ENCODE measurements at places on chromosomes 1 and 21. TPM values are rescaled to one million over a fixed set of nuclear protein-coding genes. Genes with fewer than 3 reads are reported as not detected.

PLPPR5 gene
- total RNA-seq: not detected

- H3K4me3 ChIP-seq: no peak overlapping the region
- no peaks in the 10 kb centered on the region for H3K36me3 ChIP-seq
Observed at GRCh38 chr1:226603858-226604559, 55.4 kb downstream of the STUM start.

GRCh38 chr1:110555807-110556470, 37.0 kb upstream of the KCNA10 start:
- peaks cover 5% of the 10 kb centered on the region for H3K27me3 ChIP-seq
- no peak overlapping the region for H3K4me3 ChIP-seq
- no peak for DNase-seq
- no peak overlapping the region for H3K27ac ChIP-seq

SMIM11 gene
- 17.1 TPM for total RNA-seq

DNA sequence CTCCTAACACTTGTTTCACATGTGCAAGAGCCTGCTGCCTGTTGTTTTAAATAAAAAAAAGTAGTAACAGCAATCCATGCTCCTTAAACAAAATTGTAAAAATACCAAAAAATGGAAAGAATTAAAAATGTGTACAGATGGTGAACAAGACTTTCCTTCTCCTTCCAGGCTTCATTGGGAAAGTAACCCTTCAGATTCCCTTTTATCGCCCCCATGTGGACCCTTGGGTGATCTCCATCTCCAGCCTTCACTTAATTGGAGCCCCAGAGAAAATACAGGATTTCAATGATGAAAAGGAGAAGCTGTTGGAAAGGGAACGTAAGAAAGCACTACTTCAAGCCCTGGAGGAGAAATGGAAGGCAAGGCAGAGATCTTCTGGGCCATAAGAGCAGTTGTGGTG, 14.2 kb downstream of the VPS13D start:
- H3K36me3 ChIP-seq: no peaks in the 10 kb centered on the region
- DNase-seq: no peak
- no peaks in the 10 kb centered on the region for H3K27me3 ChIP-seq
- H3K4me1 ChIP-seq: no peaks in the 10 kb centered on the region
- H3K27ac ChIP-seq: no peak overlapping the region
- H3K4me3 ChIP-seq: no peak overlapping the region

- H3K27ac ChIP-seq: no peak overlapping the region
- H3K36me3 ChIP-seq: no peaks in the 10 kb centered on the region
- DNase-seq: no peak
- H3K27me3 ChIP-seq: no peaks in the 10 kb centered on the region
- no peaks in the 10 kb centered on the region for H3K4me1 ChIP-seq
Observed at GRCh38 chr21:31092832-31093625, 54.8 kb upstream of the KRTAP19-8 start.

DNA sequence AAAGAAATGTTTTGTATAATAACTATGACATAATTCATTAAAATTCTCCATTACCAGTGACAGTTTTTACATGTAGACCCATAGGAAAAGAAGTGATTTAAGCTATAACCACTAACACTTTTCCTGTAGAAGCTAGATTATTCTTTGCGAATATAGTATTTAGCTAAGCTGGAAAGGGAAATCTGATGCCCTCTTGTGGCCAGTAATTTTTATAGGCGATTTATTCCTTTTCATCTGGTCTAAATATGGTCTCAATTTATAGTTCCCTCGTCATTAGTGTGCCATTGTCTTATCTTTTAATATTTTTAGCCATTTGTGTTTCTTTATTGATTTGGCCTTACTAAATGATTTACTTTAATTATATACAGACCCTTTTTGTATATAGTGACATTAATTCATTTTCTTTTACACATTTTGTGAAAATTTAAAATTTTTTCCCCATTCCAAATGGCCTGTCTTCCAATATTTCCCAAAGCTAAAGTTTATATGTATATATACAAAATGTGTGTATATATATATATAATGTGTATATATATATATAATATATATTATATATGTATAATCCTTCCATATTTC, 26.7 kb downstream of the BTG3 start:
- no peak overlapping the region for H3K27ac ChIP-seq
- H3K4me1 ChIP-seq: no peaks in the 10 kb centered on the region
- H3K36me3 ChIP-seq: no peaks in the 10 kb centered on the region
- H3K27me3 ChIP-seq: no peaks in the 10 kb centered on the region
- DNase-seq: peak; percentile 15

GRCh38 chr1:200535605-200536004, 84.9 kb downstream of the KIF14 start:
- H3K36me3 ChIP-seq: no peaks in the 10 kb centered on the region
- no peaks in the 10 kb centered on the region for H3K27me3 ChIP-seq
- H3K4me3 ChIP-seq: no peak overlapping the region
- no peaks in the 10 kb centered on the region for H3K4me1 ChIP-seq
- peak; percentile 35 for DNase-seq
- no peak overlapping the region for H3K27ac ChIP-seq

AADACL4 gene
- total RNA-seq: not detected

UCK2 gene
- 91.2 TPM for total RNA-seq

LORICRIN gene
- total RNA-seq: not detected

- no peak overlapping the region for H3K4me3 ChIP-seq
- peaks cover 69% of the 10 kb centered on the region for H3K4me1 ChIP-seq
- no peaks in the 10 kb centered on the region for H3K27me3 ChIP-seq
- H3K27ac ChIP-seq: peak overlapping the region; percentile 66
Observed at GRCh38 chr1:46183079-46183847, 7.0 kb upstream of the P3R3URF start.

DNA sequence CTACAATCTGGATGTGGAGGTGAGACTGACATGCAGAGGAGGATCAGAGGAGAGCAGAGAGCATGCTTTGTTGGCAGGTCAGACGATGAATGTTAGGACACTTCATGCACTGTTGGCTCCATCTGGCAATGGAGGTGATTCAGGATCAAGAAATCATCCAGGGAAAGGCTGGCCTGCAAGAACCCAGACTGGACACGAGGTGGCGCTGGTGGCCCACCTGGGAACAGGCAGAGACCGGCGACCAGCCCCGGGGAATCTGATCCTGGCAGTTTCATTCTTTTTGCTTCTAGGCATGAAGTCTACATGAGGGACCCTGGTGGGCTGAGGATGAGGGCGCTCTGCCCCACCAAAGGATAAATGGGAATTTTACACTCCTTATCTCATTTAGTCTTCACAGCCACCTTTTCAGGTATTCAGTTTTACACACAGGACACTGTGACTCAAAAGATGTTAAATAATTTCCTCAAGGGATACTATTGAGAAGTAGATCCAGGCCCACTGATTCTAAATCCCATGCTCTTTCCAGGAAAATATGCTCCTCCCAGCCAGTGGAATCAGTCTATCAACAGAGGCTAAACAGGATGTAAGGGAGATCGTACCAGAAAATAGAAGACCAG, 26.2 kb upstream of the SCMH1 start:
- no peaks in the 10 kb centered on the region for H3K4me1 ChIP-seq
- no peak overlapping the region for H3K4me3 ChIP-seq
- no peaks in the 10 kb centered on the region for H3K27me3 ChIP-seq
- peak overlapping the region; percentile 44 for H3K27ac ChIP-seq
- H3K36me3 ChIP-seq: no peaks in the 10 kb centered on the region
- DNase-seq: peak; percentile 63

ADORA3 gene
- total RNA-seq: not detected

CFHR4 gene
- not detected for total RNA-seq

GRCh38 chr1:185069202-185069772, 23.9 kb downstream of the RNF2 start:
- H3K36me3 ChIP-seq: no peaks in the 10 kb centered on the region
- no peaks in the 10 kb centered on the region for H3K4me1 ChIP-seq
- H3K4me3 ChIP-seq: no peak overlapping the region
- DNase-seq: no peak

RCOR3 gene
- 40.4 TPM for total RNA-seq

HTR1D gene
- 3.5 TPM for total RNA-seq
